ENCODE measurements at places on chromosomes 13 and 19.

- DNase-seq, result no peak
Measured at GRCh38 chr13:44104969-44105368, 225.3 kb downstream of the LACC1 start.

DNA sequence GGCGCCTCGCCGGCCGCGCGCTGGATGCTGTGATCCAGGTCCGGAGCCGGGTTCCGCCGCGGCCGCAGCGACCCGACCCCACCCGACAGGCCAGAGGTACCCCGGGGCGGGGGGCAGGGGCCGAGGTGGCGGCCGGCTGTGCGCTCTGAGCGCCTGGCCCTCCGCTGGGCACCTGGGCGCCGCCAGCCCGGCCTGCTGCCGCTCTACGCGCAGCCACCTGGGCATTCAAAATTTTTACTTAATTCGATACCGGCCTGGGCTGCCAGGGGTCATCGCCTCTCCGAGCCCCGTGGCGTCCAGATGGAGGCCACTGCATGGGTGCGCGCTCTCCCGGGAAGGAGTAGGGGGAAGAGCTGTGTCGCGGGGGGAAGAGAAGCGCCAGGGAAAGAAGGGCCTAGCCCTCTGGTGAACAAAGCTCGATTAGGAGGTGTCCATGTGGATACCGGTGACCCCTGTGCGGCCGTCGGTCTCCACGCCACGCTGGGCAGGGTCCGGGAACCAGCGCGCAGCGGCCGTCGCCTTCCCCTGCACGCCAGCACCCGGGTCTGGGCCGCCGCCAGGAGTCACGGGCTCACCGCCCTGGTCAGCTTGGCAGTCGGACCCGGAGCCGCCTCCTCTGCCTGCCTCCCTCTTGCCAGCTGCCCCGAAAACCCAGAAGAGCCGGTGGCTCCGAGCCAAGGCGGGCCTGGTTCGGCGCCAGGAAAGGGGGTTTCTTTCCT is 666 bp downstream of the BIVM start:
- DNase-seq, result peak; percentile 65

DNA sequence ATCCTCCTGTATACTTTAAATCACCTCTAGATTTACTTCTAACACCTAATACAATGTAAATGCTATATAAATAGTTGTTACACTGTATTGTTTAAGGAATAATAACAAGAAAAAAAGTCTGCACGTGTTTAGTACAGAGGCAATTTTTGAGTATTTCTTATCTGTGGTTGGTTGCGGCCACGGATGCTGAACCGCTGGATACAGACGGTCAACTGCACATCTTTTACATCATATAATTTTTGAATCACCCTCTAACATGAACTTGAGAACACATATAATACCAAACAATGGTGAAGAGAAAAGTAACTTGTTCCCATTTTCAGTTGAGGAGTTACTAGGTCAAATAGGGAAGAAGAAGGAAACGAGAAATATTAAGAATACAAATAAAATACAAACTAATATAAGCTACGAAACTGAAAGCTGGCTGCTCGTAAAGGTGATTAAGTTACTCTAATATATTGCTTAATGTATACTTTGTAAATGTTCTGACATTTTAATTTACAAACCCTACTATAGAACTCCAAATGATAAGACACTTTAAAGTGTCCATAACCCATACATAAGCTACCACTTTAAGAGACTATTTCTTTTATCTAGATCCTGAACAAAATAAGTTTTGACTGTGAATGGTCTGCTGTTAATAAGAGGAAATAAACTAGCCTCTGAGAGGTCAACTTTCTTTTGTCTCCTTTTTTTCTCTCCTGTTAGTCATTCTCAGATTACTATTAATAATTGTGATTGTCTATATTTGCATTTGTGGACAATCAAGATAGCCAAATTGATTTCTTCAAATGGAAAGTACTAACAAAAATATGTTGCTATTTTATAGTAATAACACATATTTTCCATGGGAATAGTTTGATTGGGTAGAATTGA is 457.4 kb downstream of the DIAPH3 start:
- no peak for DNase-seq

DNA sequence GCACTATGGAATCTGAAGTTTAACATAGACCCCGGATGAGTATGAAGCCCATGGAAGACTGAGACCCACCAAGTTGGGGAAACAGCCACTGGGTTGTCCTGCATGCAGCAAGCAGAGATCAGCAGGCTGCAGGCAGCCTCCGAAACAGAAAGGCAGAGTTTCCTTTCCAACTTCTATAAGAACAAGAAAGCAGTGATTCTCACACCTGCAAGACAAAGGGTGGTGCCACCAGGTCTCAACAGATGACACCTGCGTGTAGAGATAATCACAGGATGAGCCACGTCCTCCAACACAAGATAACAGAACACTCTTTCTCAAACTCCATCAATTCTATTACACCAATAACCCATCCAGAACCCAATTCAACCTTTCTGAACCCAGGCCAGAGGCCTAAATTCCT is 457.9 kb downstream of the FOXO1 start:
- DNase-seq, result no peak

DNA sequence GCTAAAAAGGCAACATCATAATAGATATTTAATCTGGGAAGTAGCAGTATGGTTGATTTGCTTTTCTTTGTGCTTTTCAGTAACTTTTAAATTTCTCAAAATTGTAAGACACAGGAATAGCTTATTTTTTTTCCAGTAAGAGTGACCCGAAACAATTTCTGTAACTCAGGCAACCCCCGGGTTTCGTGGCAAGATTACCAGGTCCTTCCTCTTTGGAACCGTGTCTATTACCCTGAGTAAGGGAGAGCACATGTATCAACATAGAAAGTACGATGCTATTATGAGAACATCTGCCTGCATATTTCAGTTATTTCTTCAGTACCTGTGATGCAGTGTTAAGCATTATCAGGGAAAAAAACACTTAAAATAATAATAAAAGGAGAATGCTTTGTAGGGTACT is 64.1 kb downstream of the DOCK9 start:
- no peak for DNase-seq

DNA sequence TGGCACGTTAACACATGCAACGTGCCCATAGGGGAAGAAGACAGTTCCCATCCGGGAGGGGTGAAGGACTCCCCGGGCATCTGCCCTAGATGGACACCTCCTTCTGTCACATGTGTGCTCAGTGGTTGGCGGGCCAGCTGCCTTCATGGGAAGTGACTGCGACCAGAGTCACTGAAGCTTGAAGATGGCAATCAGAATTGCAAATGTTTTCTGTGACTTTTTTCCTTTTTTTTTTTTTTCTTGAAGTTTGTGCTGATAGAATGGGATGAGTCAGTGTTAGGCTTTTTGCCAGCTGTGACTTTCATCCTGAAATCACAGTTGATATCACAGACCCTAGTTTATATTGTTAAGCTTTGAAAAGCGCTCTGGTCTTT is 109.2 kb upstream of the MCF2L start:
- no peak for DNase-seq

- no peak for DNase-seq
Measured at GRCh38 chr13:25135896-25136295, 36.2 kb downstream of the AMER2 start.

DNA sequence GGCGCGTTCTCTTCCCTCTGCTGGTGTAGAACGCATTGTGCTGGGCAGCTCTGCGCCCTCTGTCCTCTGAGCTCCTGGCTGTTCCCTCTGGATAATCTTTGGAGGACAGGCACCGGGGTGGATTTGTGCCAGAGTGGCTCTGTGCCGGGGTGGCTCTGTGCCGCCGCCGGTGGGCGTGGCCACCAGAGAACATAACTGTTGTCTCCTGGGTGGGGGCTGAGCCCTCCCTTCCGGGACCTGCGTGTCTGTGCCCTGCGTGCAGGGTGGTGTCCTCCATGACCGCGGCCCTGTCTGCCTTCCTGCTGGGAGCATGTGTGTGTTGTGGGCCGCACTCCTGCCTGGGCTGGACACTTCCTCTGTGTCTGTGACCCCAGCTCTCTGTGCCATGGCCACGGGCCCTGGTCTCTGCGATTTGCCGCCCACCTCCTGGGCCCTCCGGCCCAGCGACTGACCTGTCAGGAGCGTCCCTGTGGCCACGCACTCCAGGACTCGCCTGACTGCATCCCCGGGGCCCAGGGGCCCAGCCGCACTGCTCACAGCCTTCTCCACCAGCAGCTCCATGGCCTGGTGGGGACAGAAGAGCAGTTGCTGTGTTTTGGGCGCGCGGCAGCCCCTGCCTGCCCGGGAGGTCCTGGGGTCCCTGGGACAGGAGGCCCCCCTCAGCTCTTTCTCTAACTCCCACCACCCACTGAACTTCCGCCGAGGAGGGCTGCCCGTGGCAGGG is 22.4 kb upstream of the MATK start:
- DNase-seq, result no peak

DNA sequence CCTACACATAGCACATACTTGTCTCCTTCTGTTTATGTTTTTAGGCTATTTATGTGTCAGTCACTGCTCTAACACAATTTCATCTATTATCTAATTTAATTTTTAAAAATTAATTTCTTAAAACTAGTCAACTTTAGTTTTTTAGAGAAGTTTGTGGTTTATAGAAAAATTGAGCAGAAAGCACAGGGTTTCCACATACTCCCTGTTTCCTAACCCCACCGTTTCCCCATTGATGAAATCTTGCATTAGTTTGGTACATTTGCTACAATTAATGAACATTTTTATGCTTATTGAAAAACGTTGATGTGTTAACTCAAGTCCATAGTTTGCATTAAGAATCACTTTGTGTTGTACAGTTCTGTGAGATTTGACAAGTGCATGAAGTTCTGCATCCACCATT is 53.5 kb downstream of the TNFSF13B start:
- DNase-seq, result no peak

GRCh38 chr13:113843063-113843654 is 20.7 kb downstream of the GAS6 start:
- no peak for DNase-seq

- no peak for DNase-seq
Measured at GRCh38 chr13:53004573-53004972, 24.0 kb upstream of the OLFM4 start.

GRCh38 chr13:41710771-41711170 is 250.1 kb downstream of the VWA8 start:
- no peak for DNase-seq

GRCh38 chr13:75691183-75691582 is 55.1 kb downstream of the LMO7 start:
- no peak for DNase-seq

DNA sequence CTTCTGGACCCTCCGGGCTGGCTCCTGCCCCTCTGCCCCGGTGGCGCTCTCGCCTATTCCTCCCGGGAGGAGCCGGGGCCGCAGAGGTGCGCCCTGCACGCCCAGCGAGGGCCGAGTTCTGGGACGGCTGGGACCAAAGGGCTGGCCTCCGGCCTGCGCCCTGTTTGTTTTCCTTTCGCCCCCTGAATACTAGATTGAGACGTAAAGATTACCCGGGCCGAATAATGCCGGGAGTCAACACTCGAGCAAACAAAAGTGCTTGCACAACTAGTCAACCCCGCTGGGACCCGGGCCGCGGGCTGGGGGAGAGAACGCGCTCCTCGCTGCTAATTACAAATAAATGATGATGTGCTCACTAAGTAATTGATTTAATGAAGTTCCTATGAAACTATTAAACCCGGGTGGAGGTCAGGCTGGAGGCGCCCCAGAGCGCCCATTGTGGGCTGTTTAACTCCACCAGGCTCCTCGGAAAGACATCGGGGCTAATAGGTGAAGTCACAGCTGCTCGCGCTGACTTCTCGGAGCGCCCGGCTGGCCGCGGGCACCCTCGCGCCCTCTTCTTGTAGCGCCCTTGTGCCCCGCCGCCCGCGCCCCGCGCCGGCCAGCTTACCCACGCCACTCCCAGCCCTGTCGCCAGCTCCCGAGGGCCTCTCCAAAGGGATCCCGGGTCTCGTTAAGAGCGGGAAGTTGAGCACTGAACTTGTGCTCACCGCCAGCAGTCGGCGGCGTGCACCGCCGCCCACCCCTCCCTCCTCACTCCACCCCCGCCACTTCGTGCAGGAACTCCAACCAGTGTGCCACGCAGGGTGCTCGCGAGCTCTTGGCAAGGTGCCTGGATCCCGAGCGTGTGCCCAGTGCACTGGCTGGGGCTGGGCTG is 14.9 kb downstream of the ZIC5 start:
- DNase-seq, result no peak

- no peak for DNase-seq
Measured at GRCh38 chr19:16891696-16892382, 3.0 kb downstream of the F2RL3 start.

DNA sequence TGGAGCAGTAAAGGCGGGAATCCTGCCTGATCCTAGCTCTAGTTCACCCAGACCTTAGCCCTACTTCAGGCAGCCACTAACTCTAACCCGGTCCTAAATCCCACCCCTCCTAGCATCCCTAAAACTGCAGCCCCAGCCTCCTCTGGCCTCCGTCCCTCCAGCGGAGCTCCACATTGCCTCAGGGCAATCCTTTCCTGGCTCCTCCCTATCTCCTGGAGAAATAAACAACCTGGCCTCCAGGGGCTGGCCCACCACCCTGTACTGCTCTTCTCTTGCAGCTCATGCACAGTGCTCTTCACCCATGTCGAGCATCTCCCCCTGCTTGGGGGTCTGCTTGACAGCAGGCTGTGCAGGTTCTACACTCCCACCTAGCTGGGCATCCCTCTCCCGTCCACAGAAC is 6.7 kb downstream of the POU2F2 start:
- no peak for DNase-seq
